ENCODE measurements at places on chromosomes 3 and 15. TPM values are rescaled to one million over a fixed set of nuclear protein-coding genes. Genes with fewer than 3 reads are reported as not detected.

DNA sequence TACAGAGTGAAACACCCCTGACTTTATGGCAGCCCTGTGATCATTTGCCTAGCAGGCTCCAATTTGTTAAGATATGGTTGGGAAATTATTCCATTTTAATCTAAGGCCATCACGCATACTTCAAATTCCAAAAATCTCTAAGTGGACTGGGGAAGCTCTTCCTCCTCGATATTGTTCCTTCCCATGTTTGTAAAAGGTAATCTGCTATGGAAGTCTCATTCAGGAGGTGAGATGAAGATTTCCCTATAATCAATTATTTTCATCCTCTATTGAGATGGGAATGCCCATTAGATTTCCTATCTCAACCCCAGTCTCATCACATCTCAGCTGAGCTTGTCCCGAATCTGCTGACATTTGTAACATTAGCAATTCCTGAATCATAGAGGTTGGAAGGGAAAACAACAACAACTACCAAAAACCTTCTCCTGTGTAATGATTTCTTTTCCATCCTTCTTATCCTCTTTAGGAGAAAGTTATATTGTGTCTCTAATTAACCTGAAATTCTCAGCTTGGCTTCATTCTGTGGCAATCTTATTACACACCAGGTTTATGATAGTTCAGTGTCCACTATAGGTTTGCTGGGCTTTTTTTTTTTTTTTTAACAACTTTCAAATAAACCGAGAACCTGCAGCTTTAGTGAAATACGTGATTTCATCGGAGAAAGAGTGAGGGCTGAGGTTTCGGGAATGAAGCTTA is 2.2 kb upstream of the NR2F2 start:
- peaks cover 42% of the 10 kb centered on the region for H3K4me1 ChIP-seq
- DNase-seq = peak; percentile 27
- peak overlapping the region; percentile 85 for H3K4me3 ChIP-seq
- no peaks in the 10 kb centered on the region for H3K27me3 ChIP-seq
- no peaks in the 10 kb centered on the region for H3K36me3 ChIP-seq

GRCh38 chr15:60423537-60423936 is 25.8 kb upstream of the ANXA2 start:
- H3K27me3 ChIP-seq = no peaks in the 10 kb centered on the region
- peak overlapping the region; percentile 18 for H3K27ac ChIP-seq
- DNase-seq = peak; percentile 88
- peaks cover 4% of the 10 kb centered on the region for H3K36me3 ChIP-seq

DNA sequence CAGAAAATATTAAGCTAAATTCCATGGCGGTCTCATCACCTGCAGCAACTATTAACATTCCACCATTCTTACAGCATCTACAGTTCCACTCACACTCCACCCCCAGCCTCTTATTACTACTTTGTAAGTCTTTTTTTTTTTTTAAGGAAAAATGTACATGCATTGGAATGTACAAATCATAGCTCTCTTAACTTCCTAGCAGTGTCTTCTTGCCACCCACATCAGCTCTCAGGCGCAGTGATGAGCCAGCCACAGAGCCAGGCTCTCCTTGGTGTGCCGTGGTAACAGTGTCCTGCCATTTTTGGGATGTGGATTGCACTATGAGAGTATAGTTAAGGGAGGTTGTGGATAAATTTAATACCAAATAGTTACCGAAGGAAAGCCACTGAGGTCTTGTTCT is 17.8 kb downstream of the ABHD17C start:
- no peaks in the 10 kb centered on the region for H3K27me3 ChIP-seq
- H3K4me3 ChIP-seq = no peak overlapping the region
- no peak for DNase-seq
- peaks cover 7% of the 10 kb centered on the region for H3K36me3 ChIP-seq

- no peaks in the 10 kb centered on the region for H3K36me3 ChIP-seq
- H3K4me1 ChIP-seq = peaks cover 11% of the 10 kb centered on the region
- H3K4me3 ChIP-seq = no peak overlapping the region
- DNase-seq = peak; percentile 42
These were observed 3.0 kb downstream of the PLA1A start for GRCh38 chr3:119600732-119601131.

DNA sequence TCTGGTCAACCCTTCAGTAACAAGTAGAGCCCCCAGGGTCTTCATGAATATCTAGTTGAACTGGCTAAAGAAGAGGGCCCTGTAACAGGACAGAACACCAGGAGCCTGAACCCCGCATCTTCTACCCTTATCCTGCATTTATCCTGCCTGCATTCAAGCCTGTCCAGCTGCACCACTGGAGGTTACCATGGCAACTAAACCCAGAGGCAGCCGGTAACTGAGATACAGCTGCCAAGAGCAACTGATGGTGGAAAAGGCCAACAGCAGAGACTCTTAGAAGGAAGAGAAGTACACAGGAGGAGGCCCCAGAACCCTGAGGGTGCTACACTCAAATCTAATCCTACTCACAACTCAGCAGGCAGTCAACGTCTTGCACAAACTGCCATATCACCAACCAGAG is 3.7 kb upstream of the PRKAR2A start:
- H3K4me1 ChIP-seq = no peaks in the 10 kb centered on the region
- DNase-seq = no peak
- H3K27me3 ChIP-seq = no peaks in the 10 kb centered on the region
- H3K4me3 ChIP-seq = no peak overlapping the region
- H3K27ac ChIP-seq = no peak overlapping the region

GRCh38 chr3:100330651-100331050 is 3.9 kb upstream of the NIT2 start:
- no peaks in the 10 kb centered on the region for H3K27me3 ChIP-seq
- peaks cover 6% of the 10 kb centered on the region for H3K36me3 ChIP-seq
- peaks cover 11% of the 10 kb centered on the region for H3K4me1 ChIP-seq
- H3K27ac ChIP-seq = no peak overlapping the region

- no peaks in the 10 kb centered on the region for H3K36me3 ChIP-seq
- no peaks in the 10 kb centered on the region for H3K27me3 ChIP-seq
These were observed 148.5 kb downstream of the DCLK3 start for GRCh38 chr3:36615861-36616260.

- H3K4me3 ChIP-seq = no peak overlapping the region
- H3K4me1 ChIP-seq = peaks cover 9% of the 10 kb centered on the region
- peaks cover 93% of the 10 kb centered on the region for H3K27me3 ChIP-seq
- DNase-seq = no peak
- no peak overlapping the region for H3K27ac ChIP-seq
These were observed 2.2 kb downstream of the SOX2 start for GRCh38 chr3:181713676-181714612.

DNA sequence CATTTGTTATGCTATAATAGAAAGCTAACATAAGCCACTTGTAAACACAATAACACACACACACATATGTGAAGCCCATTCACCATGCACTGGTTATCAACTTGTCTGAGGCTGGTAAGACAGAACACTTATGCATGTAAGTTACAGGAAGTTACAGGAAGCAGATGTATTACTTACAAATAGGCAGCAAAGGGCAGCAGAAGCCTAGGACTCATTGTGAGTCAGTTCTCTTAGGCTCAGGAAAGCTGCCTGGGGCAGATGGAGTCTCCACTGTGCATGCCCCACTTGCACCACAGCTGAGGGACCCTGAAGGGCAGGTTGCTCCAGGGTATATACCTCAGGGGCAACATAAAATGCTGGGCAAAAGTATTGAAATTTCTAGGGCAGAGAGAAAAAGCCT is 748.8 kb upstream of the CCDC54 start:
- no peaks in the 10 kb centered on the region for H3K27me3 ChIP-seq
- H3K4me3 ChIP-seq = no peak overlapping the region

- no peak overlapping the region for H3K27ac ChIP-seq
- no peaks in the 10 kb centered on the region for H3K4me1 ChIP-seq
- H3K36me3 ChIP-seq = no peaks in the 10 kb centered on the region
- no peak for DNase-seq
- peaks cover 8% of the 10 kb centered on the region for H3K27me3 ChIP-seq
These were observed 331.1 kb downstream of the C3orf38 start for GRCh38 chr3:88480822-88481221.

DNA sequence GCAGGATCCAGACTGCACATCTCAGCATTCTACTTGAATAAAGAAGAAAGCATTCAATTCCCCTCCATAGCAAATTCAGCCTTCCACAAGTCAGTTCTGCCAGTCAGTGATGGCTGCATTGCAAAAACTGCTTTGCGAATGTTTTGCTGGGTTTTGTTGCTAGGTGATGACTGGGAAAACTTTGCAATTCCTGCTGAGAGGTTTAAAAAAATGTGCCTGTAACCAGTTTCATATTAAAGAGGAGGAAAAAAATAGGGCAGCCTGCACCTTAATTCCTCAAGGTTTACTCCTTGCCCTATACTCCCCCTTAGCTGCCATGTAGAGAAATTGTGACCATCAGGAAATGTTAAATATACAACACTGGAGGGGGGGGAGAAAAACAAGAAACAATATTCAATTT is 225.6 kb upstream of the ATP11B start:
- no peaks in the 10 kb centered on the region for H3K27me3 ChIP-seq
- no peaks in the 10 kb centered on the region for H3K4me1 ChIP-seq
- no peak for DNase-seq
- H3K4me3 ChIP-seq = no peak overlapping the region

- no peak for DNase-seq
- H3K27ac ChIP-seq = no peak overlapping the region
- no peaks in the 10 kb centered on the region for H3K27me3 ChIP-seq
- peaks cover 11% of the 10 kb centered on the region for H3K4me1 ChIP-seq
- peaks cover 66% of the 10 kb centered on the region for H3K36me3 ChIP-seq
These were observed 70.9 kb downstream of the AAGAB start for GRCh38 chr15:67183443-67184169.

- no peak overlapping the region for H3K4me3 ChIP-seq
- H3K36me3 ChIP-seq = peaks cover 82% of the 10 kb centered on the region
- no peak for DNase-seq
- no peaks in the 10 kb centered on the region for H3K4me1 ChIP-seq
- H3K27ac ChIP-seq = no peak overlapping the region
- H3K27me3 ChIP-seq = no peaks in the 10 kb centered on the region
These were observed 14.4 kb downstream of the SEC61A1 start for GRCh38 chr3:128066676-128067075.

DNA sequence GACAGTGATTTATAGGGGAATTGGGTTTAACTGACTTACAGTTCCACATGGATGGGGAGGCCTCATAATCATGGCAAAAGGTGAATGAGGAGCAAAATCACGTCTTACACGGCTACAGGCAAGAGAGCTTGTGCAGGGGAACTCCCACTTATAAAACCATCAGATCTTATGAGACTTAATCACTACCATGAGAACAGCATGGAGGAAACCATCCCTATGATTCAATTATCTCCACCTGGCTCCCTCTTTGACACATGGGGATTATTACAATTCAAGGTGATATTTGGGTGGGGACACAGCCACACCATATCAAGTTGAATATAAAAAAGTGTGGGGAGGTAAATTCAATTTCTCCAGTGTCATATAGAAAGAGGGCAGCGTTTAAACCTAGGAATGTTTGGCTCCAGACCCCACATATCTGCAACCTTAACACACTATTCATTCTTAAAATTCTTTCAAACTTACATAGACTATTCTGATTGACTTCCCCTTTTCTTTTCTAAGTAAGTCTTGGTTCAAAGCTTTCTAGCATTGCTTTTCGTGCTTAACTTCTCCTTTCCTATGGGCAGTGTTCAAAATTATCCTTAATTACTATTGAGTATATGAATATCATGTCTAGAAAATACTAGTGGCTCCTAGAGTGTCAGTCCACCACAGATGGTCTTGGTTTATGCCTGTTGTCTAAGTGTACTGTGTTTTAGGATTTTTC is 446.7 kb upstream of the GBE1 start:
- no peaks in the 10 kb centered on the region for H3K27me3 ChIP-seq
- H3K27ac ChIP-seq = no peak overlapping the region
- no peaks in the 10 kb centered on the region for H3K4me1 ChIP-seq
- DNase-seq = no peak
- H3K36me3 ChIP-seq = no peaks in the 10 kb centered on the region
- no peak overlapping the region for H3K4me3 ChIP-seq

DNA sequence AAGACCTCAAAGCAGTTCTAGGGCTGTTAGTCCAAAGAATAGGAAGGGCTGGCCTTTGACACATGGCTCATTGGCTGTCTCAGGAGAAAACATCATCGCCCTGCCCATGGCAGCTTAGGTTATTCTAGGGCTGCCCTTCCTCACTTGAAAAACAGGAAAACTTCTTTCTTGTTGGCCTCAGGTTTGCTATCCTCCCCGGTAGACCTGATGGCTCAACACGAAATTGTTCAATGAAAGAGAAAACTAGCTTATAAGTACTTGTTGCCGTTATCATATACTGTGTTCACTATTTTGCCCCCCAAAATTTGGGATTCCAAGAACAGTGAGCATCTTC is 602 bp upstream of the SLTM start:
- H3K4me3 ChIP-seq = peak overlapping the region; percentile 96
- no peak for DNase-seq
- peaks cover 17% of the 10 kb centered on the region for H3K4me1 ChIP-seq
- peaks cover 2% of the 10 kb centered on the region for H3K36me3 ChIP-seq

- DNase-seq = no peak
- H3K27ac ChIP-seq = no peak overlapping the region
- H3K4me1 ChIP-seq = no peaks in the 10 kb centered on the region
These were observed 2.5 kb downstream of the PDZRN3 start for GRCh38 chr3:73622091-73622805.

DNA sequence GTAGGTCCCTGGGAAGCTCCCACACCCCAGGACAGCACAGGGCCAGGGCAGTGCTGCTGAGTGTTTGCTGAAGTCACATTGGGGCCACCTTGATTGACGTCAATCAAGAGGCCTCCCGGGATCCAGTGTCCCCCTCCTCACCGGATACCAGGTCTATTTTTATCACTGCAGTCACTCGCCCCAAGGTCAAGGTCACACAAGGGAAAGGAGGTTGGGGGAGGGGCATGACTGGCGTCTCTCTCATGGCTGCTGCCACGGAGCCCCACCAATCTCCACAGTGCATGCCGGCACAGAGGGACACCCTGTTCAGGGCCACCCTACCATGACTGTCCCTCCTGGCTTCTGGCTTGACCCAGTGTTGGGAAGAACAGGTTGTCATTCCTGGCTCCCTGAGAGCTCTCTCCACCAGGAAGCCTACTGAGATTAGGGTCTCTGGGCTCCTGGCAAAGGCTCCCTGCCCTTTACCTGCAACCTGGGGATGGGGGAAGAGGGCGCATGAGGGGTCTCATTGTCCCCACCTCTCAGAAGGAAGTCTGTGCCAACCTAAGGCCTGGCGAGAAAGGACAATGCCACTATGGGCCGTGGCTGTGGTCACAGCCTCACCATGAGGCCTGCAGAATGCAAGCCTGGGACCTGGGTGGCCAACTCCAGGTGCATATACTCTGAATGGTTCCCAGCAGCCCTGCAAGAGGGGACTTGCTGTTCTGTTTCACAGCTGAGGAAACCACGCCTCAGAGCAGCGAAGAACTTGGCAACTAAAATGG is 1.5 kb downstream of the MYL3 start:
- no peak overlapping the region for H3K4me3 ChIP-seq
- no peak overlapping the region for H3K27ac ChIP-seq
- H3K36me3 ChIP-seq = no peaks in the 10 kb centered on the region
- no peak for DNase-seq

NOX5 gene
- total RNA-seq = 339 TPM

TIGIT gene
- total RNA-seq = not detected

ALPK3 gene
- total RNA-seq = 6.9 TPM

PPP1R14D gene
- total RNA-seq = 0.33 TPM

ANKRD34C gene
- not detected for total RNA-seq

TERC gene
- total RNA-seq = 544 TPM

CORO2B gene
- 0.66 TPM for total RNA-seq

CLSTN2 gene
- total RNA-seq = not detected

TEX55 gene
- total RNA-seq = 0.33 TPM

MUC20 gene
- total RNA-seq = 0.69 TPM

All from PC-3 (cell line).